Stimulated activated CD8-positive, alpha-beta memory T cell treated with anti-CD3 and anti-CD28 coated beads, Interleukin-12 subunit alpha, Interleukin-12 subunit beta, amount 100 ng/mL, for 1 hour (primary cell): ENCODE measurements at places on chromosomes 12 and 14.

GRCh38 chr14:93059917-93060545 is 55.7 kb downstream of the ITPK1 start:
- DNase-seq = no peak

GRCh38 chr12:99054601-99055128 is 409.6 kb downstream of the APAF1 start:
- DNase-seq = no peak

DNA sequence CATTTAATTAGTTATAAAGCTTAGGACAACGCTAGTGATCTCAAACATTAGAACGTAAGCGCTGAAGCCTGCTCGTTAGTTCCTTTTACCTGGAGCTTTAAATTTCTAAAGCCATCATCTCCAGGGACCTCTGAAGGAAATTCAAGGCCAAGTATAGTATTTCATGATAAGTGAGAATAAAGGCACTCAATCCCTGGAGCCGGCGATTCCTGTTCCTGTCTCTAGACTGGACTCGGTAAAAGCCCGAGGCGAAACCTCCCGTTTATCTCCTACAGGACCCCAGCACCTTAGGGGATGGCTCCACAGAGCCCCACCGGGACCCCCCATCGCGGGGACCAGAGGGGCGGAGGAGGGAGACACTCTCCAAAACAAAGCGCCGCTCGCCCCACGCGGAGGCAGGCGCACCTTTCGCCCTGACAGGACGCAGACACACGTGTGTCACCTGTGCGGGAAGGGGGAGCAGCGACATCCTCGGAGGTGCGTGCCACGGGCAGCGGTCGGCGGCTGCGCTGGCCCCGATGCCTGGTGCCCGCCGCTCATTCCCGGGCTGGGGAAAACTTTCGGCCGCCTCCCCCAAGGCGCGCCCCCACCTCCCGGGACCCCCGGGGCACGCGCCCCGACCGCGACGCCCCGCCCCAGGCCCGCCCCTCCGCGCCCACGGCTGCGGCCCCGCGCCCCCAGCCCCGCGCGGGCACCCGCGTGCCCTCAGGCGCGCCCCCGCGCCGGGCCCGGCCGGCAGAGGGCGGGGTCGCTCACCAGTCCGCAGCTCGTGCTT is 678 bp downstream of the RPS6KA5 start:
- DNase-seq = no peak

- no peak for DNase-seq
These were observed 152.2 kb upstream of the CNOT2 start for GRCh38 chr12:70091021-70091521.

DNA sequence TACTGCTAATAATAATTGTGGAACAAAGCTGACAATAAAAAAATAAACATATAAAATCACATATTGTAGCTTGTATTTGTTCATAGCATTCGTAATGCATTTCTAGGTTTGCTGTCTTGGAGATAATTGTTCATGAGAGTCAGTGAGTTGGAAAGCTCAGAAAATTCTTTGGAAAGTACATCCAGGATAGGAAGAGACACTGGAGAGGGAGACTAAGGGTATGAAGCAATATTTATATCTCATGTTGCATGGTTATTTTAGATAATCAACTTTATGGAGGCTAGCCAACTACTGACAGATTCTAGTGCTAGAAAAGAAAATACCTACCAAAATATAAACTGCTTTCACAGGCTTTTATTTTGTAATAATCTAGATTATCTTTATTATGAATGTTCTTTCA is 1095.2 kb downstream of the FSCB start:
- no peak for DNase-seq

DNA sequence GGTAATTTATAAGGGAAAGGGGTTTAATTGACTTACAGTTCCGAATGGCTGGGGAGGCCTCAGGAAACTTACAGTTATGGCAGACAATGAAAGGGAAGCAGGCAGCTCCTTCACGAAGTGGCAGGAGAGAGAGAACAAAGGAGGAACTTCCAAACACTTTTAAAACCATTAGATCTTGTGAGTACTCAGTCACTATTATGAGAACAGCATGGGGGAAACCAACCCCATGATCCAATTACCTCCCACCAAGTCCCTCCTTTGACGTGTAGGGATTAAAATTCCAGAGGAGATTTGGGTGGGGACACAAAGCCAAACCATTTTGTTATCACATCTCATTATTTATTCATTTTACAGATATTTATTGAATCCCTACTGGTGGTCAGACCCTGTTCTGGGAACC is 822.8 kb downstream of the GALC start:
- no peak for DNase-seq

GRCh38 chr14:44384093-44384492 is 123.0 kb downstream of the FSCB start:
- DNase-seq = no peak
